ENCODE measurements at places on chromosomes 12 and 14.
A peak's percentile ranks its signal among the peaks of the same experiment; 100 is the strongest.

- DNase-seq, result no peak
Measured at GRCh38 chr12:109594556-109595317, 21.1 kb downstream of the MVK start.

GRCh38 chr14:36671149-36671548 lies 9.5 kb downstream of the PAX9 start:
- DNase-seq, result no peak

DNA sequence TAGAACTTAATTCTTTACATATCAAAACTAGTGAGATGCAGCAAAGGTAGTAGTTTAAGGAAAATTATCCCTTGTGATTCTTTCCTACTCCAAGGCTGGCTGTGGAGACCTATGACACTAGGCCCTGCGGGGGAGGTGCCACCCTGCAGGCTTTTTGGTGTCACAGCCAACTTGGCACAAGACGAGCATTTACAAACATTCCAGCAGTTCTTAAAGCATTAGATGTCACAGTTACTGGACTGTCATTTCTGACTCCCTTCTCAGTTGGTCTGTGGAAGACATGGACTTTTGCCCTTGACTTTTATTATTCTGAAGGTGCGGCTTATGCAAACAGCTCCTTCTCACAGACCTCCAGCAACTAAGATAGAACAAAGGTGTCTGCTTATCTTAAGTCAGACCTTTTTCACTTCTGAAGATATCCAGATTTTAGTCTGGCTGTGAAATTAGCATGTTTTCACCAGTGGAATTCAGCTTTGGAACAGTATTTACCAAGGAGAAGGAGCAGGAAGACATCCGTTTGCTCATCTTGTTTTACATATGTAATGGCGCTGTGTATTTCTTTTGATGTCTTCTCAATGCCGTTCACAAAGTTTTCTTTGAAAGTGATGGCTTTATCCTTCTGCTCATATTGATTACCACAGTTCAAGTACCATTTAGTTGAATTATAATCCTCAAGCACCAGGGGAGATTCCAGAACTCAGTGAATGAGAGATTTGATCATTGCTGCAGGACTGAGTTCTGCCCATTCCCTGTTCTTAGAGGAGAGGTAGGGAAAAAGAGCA lies 17.9 kb downstream of the SRGAP1 start:
- DNase-seq, result no peak

GRCh38 chr14:94597788-94598187 lies 14.4 kb upstream of the SERPINA3 start:
- DNase-seq, result no peak

- no peak for DNase-seq
Measured at GRCh38 chr12:1332327-1332726, 262.1 kb downstream of the FBXL14 start.

DNA sequence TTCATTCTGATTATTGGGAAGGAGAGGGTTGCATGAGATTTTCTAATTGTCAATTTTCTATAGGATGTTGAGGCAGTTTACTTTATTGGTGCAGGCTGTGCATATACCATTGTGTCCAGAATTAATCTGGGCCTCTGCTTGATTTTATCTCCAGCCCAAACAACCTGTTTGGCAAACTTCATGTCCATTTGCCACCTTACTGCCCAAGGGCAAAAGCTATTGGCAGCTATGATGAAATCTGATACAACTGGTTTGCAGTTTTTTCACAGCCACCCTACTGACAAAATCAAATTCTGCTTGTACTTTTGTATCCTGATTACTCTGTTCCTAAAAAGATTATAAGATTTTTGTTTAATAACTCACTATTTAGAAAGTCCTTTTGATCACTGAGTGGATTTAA lies 789.2 kb upstream of the FBXO33 start:
- no peak for DNase-seq

GRCh38 chr12:112199136-112199535 lies 73.8 kb downstream of the TRAFD1 start:
- no peak for DNase-seq

GRCh38 chr12:48279601-48280000 lies 71.1 kb downstream of the ZNF641 start:
- no peak for DNase-seq

DNA sequence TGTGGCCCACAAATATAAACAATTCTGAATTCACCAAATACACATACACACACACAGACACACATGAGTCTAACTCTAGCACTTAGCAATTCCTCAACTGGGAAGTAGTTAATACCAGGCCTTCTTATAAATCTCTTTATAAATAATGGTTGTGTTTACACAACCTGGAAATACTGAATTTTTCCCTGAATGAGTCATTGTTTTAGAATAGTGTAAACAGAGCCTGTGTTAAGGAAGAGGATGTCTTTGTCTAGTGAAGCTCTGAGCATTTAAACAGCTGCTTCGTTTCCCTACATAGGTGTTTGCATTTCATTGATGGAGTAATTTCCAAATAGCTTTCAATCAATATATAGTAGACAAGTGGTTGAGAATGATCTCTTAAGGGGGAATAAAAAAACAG lies 218.8 kb downstream of the BTG1 start:
- no peak for DNase-seq

DNA sequence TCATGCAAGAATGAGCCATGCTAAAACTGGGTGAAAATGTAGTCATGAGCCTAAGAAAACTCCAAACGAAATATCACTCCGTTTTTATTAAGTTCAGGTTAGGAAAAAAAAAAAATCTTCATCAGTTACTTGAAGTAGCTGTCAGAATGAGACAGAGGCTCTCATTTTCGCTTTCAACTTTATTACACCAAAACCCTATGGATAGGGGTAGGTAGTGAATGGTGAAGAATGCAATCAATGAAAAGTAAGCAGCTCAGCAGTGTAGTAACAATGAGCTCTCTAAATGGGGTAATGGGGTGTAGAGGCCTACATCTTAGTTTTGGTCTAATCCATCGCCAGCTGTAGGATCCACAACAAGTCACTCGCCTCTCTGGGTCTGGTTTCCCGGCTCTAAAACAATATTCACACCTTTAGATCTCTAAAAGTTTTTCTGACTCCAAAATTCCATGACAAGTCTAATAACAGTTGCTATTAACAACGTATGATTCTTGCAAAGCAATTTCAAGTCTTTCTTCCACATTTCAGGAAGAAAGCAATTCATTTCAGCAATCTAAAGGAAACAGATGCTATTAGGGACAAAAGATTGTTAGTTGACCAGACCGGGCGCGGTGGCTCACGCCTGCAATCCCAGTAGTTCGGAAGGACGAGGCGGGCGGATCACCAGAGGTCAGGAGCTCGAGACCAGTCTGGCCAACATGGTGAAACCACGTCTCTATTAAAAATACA lies 1.7 kb downstream of the BTBD7 start:
- no peak for DNase-seq

DNA sequence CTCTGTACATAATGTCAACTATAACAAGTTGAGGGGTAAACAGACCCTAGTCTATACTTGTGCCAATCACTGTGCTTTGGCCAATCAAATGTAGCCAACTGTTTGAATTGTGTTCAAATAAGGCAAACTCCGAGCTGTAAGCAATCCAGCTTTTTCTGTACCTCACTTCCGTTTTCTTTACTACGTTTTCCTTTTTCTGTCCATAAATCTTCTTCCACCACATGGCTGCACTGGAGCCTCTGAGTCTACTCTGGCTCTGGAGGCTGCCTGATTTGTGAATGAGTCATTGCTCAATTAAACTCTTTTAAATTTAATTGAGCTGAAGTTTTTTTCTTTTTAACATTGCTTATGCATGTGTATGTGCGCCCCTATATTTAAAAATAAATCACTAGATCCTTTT lies 29.7 kb downstream of the CLEC1A start:
- DNase-seq, result peak; percentile 18

DNA sequence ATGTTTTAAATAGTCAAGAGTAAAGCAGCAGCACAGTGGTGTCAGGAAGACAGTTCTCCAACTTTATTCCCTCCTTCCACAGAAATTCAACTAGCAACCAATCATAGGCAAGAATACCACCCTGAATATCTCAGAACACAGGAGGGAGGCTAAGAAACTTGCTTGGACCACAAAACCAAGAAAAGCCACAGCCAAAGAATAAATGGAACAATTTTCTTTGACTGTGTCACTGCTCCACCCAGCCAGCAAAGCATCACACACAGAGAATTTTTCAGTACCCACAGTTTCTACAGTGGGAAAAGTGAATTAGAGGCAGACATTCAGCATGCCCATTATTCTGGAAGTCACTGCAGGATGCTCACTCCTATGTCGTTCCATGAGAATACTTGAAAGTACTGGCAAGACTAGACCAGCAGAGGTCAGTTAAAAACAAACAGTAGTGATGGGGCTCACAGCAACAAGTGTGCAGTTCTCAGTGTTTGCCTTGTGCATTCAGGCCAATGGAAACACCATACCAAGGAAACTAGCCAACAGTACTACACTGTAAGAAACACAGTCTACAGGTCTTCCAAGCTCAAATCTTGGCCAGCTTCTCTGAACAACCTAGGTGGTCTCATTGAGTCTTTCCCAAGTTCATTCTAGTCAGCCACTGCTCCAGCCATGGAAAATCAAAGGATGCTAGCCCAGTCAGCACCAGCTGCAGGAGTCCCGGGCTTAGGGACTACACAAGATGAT lies 56.8 kb upstream of the FOXG1 start:
- DNase-seq, result no peak

- DNase-seq, result no peak
Measured at GRCh38 chr12:89328151-89329030, 23.9 kb downstream of the DUSP6 start.

DNA sequence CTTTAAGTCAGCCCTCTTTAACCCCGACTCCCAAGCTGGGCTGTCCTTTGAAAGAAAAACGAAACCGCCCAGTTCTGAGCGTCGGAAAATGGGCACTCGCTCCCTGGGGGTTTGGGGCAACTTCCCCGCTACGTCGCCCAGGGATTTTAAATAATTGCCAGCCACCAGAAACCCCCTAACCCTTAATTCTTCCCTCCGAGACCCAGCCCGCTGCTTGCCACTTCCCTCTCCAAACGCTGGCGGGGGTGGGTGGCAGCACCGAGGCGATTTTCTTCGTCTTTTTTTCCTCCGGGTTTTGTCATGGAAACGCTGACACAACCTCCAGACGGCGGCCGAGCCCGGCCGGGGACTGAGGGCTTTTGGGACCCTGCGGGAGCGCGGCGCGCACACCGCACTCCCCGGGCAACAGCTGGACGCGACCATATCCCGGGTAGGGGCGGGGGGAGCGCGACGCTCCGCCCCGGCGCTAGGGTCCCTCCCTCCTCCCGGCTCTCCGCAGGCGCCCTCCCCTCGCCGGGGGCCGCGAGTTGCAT lies at the start of gene CHST11:
Gene CHST11 (plus strand): TSS at position 532 of the 533 bp plus-strand sequence.
- peak; percentile 79 for DNase-seq

- DNase-seq, result no peak
Measured at GRCh38 chr12:42326541-42327226, 717 bp downstream of the PPHLN1 start.

- no peak for DNase-seq
Measured at GRCh38 chr12:63406781-63407180, 255.8 kb upstream of the AVPR1A start.

DNA sequence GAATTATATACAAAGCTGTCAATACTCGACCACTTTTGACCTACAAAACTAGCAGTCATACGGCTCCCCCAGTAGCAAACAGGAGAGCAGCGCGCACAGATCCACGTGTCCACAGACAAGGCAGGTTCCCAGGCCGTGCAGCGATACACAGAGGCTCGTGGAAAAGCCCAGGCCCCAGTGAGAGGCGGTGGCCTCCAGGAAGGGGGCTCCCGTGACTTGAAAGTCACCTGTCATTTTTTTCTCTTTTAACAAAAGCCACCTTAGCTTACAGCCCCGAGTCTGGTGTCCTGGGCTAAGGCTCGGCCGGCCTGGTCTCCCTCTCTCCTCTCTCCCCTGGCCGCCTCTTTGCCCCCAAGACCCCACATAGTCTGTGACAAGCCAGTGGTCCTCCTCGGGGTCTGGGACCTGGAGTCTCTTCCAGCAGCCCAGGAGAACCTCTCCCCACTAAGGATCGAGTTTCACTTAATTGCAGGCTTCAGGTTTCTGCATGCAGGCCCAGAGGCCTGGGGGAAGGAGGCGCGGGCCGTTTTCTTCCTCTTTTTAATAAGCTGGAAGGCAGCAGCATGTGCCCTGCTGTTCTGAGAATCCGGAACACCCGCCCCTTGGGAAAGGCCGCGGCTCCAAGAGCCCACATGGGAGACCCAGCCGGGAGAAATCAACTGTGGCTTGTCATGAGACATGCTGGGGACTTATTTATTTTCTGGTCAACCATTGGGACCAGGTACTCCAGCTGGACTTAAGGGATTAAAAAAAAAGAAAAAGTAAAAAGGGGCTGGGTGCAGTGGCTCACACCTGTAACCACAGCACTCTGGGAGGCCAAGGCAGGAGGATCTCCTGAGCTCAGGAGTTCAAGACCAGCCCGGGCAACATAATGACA lies 15.9 kb downstream of the NCOR2 start:
- peak; percentile 45 for DNase-seq

DNA sequence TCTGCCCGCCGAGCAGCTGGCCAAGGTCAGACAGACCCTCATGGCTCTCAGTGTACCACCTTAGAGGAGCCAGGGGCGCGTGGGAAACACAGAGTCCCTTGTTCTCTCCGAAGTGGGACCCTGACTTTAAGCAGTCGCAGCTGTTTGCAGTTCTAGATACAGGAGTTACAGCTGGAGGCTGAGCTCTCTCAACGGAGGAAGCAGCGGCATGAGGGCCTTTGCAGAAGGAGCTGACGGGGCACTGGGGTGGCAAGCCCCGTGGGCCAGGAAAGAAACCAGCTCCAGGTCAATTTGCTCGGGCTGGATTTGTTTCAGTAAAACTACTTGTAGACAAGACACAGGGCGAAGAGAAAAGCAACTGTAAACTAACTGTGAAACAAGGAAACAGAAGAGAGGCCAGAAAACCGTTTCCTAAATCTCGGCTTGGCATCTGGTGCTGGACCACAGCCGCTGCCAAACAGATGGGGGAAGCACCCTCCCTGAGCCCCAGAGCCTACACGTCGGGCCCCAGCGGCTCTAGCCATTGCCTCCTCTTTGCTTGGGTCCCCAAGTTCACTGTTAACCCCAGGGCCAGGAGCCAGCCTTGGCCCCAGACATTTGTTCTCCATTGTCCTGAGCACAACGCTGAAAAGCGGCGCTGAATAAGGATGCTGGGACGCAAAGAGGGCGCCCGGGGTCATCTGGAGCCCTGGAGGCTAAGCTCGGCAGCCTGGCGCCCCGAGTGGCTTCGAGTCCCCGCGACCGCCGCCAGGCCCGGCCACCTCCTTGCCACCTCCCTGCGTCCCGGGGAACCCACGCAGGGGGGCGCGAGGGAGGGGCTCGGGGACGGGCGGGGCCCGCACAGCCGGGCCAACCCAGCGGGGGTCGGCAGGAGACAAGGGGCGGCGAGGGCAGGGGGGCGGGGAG lies 914 bp upstream of the PACS2 start:
- DNase-seq, result peak; percentile 37

DNA sequence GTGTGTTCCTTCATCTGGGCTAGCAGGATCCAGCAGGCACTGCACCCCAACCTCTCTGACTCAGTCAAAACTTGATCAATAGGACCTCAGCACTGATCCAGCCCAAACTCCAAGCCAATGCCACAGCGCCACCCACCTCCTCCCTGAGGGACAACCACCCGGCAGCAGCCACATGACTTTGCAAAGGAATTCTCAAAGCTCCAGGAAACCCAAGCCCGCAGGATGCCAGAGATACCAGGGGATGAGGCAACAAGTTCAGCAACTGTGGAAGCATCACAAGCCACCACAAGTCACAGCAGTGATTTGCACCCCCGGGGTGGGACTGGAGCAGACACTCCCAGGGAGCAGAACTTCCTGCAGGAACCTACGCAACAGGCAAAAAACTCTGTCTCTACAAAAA lies 37.3 kb downstream of the ACTN1 start:
- no peak for DNase-seq
